ENCODE measurements at places on chromosomes 7 and 10. TPM values are rescaled to one million over a fixed set of nuclear protein-coding genes. Genes with fewer than 3 reads are reported as not detected.

The LRRD1 gene
- not detected for total RNA-seq

The ACTA2 gene
- 13.2 TPM for total RNA-seq

The C7orf57 gene
- total RNA-seq, result not detected

The WDR86 gene
- total RNA-seq, result 7.0 TPM

DNA sequence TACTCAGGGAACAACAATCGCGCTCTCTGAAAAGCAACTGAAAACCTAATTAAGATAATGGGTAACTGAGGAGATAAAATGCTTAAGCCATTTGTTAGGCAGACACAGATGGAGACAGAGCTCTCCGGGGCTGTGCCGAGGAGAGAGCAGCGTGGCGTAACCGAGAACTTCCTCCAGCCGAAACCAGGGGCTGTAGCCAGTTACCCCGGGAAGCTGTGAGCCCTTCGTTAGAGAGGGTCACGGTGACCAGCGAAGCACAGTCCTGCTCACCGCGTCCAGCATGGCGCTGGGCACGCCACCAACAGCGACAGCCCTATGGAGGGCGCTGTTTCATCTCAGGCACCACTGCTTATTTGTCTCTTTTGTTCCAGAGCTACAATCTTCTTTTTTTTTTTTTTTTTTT, 16.1 kb downstream of the PAPOLB start:
- no peak for DNase-seq

GRCh38 chr7:155456738-155457543, 988 bp upstream of the EN2 start:
- no peak for DNase-seq
